ENCODE measurements at places on chromosomes 11 and 22. TPM values are rescaled to one million over a fixed set of nuclear protein-coding genes. Genes with fewer than 3 reads are reported as not detected.

DNA sequence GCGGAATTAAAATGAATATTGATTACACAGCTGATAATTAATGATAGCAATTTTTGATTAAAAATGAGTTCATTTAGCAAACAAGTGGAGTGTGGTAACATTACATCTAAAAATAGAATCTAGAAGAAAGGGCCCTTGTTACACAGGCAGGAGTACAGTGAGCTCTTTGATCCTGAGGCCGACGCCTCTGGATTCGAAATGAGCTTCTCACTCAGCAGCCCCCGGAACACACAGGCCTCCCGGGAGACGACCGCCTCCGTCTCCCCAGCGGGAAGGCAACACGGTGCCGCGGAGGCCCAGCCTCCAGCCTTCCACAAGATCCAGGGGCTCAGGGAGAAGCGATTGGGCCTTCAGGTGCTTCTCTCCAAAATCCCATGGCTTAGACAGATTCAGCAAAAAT lies 379.1 kb downstream of the BRD1 start:
- no peak for DNase-seq

NUDT22 gene
- 33.2 TPM for polyA plus RNA-seq

DNA sequence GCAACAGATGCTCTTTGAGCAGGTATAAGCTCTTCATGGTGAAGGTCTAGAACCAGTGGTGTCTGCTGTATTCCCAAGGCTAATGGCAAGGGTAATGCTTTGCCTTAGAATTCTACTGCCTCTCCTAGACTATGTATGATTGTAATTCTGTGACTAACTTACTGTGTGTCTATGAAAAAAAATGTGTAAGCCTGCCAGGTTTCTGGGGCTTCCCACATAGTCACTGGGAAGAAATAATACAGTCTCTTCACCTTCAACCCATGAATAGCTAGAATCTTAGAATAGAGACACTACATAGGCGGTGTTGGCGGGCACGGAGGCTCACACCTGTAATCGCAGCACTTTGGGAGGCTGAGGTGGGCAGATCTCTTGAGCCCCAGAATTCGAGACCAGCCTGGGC lies 84.1 kb downstream of the C11orf91 start:
- DNase-seq: no peak

B3GAT1 gene
- polyA plus RNA-seq: not detected

DNA sequence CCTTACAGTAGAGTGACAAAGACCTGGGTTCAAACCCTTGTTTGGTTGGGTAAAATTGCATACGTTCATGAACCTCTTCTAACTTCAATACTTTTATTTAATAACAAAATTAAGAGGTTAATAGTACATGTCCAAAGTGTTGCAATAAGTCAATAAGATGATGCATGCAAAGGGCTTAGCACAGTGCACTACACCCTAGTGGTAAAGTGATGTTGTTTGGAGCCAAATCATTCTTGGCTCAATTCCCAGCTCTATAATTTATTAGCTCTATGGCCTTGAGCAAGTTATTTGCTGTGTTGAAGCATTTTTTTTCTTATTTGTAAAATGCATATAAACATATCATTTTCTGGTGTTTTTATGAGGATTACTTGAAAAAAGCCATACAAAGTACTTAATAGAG lies 945.3 kb downstream of the LRRC4C start:
- no peak for DNase-seq
